ENCODE measurements at places on chromosomes 1 and 21. TPM values are rescaled to one million over a fixed set of nuclear protein-coding genes. Genes with fewer than 3 reads are reported as not detected.

GRCh38 chr1:21325731-21326387 lies 35.6 kb upstream of the ECE1 start:
- DNase-seq = no peak

SZT2 gene
- total RNA-seq = 57.8 TPM

- no peak for DNase-seq
Measured at GRCh38 chr1:17436380-17437174, 2.9 kb downstream of the RCC2 start.

- peak; percentile 91 for DNase-seq
Measured at GRCh38 chr1:100037927-100038659, 68.3 kb downstream of the SLC35A3 start.

DNA sequence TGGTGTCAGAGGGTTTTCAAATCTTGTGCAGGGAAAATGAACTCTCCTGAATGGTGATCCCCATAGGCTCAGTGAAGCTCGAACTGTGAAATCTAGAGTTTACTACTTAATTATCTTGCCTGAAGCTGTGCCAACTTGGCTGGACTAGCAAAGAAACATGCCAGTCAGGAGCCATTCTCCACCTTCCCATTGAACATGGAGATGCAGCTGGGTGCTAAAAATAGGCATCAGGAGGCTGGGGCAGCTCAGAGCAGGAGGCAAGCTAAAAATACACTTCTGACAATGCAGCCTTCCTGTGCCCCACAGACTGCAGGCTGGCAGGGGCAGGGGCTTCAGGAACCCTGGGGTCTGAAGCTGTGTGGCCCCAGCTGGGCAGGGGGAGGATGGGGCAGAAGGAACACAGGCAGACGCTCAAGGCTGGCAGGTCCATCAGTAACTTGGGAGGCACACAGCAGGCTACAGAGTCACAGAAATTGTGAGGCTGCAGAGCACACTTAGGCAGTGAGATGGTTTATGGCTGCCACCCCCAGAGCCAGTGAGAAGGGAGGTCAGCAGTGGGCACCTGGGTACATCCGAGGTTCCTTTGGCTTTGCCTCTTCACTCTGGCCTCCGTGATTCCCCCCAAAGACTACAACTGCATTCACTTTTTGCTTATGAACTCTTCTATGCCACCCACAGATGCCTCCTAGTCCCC lies 155.4 kb upstream of the KCND3 start:
- no peak for DNase-seq

RPS6KA1 gene
- 175 TPM for total RNA-seq

LRRIQ3 gene
- total RNA-seq = 0.63 TPM

GRCh38 chr1:91273875-91274274 lies 130.8 kb downstream of the HFM1 start:
- DNase-seq = no peak

DNA sequence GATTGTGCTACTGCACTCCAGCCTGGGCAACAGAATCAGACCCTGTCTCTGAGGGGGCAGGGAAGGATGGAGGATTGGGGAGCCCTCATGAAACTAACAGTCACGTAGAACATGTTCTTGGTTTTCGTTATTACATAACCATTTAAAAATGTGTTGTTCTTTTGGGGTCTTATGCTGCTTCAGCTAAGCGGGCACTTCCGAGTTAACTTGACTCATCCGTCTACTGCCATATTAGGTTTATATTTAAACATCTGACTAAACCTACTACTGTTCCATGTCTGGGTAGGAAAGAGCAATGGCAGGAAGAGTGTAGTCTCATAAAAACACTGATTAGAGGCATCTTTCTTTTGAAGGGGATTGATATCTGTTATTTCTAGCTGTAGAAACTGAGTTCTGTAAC lies 59.5 kb upstream of the BMP8A start:
- no peak for DNase-seq

DNA sequence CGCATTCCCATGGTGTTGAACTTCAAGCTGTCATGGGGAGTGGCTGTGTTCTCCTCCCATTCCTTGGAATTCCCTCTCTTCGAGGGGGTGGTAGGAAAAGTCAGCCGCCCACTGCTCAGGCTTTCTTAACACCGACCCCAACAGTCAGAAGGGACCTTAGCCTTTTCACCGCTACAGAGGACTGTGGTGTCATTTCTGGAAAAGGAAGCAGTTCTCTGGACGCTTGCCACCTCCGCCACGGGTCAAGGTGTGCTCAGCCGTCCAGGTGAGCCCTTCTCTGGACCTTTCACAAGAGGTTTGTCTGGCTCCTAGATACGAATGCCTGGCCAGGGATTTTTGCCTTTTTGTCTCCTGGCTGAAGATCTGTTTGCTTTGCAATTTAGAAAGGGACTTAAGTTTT lies 31.8 kb downstream of the CLIC6 start:
- no peak for DNase-seq

GRCh38 chr1:201783058-201783457 lies 45.9 kb upstream of the IPO9 start:
- no peak for DNase-seq

DNA sequence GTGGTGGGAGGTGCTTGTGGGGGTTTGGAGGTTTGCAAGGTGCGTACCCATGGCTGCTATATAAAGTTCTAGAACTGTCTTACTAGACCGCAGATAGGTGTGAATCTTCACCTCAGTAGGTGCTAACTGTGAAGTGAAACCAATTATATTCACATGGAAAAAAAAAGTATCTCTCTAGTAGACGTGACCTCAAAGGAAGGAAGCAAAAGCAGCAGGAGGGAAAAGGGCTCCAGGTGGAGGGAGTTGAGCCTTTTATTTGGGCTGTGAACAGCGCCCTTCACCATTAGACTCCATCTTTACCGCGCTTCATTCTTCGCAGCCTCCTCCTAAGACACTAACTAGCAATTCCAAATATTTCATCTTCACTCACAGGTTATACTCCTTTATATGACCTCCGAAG lies 129.8 kb downstream of the TBX19 start:
- DNase-seq = no peak

- DNase-seq = peak; percentile 87
Measured at GRCh38 chr1:206803221-206803730, 31.0 kb upstream of the IL10 start.

GSTM5 gene
- not detected for total RNA-seq

DNA sequence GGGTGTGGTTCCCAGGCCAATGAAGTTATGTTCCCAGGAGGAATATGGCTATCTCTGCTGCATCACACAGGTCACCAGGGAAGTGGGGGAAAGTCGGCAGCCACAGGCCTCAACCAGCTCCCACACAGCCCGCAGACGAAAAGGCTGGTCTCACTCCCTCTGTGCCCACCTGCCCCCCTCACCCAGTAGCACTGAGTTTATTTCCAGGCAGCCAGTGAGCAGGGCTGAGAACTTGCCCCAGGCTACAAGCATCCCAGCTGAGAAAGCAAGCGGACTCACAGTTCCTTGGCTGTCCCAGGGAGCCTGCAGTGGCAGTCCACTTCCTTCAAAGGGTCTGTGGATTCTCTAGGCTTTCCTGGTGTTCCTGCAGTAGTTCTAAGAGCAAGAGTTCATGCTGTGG lies 68.9 kb downstream of the SLC5A9 start:
- no peak for DNase-seq

DNA sequence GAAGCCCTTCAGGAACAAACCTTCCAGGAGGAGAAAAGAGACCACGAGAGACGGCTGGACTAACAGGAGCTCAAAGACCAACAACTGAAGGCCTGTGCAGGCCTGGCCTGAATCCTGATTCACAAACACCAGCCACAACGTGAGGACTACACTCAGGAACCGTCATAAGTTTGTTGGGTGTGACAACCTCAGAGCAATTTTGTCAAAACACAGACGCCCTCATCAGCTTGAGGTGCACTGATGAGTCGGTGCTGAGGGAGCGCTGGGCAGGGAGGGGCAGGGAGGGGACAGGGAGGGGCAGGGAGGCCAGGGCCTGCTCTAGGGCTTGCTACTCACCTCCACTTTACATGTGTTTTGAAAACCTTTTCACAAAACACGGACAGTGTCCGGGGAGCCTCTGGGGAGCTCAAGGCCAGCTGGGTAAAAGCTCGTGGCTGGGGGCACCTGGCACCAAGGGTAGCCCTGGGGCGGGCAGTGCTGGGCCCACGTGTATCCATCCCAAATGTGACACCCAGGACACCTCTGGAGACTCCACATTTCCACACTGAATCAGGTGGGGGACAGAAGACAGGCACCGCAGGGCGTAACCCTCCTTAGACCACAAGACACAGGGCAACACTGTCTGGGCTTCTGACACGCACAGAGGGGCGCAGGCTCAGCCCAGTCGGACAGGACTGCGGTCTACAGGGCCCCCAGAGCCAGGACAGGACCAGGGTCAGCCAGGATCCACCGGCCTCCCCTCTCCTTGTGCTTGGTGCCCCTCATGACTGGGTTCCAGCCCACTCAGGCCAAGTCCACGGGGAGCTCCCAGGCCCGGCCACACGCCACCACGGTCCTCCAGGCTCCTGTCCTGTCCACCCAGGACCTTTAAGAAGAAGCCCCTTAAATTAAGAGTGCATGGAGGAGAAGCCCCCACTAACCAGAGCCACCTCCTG lies 16.5 kb downstream of the LSS start:
- no peak for DNase-seq
